ENCODE measurements at places on chromosomes 6 and 20.
A peak's percentile ranks its signal among the peaks of the same experiment; 100 is the strongest.

DNA sequence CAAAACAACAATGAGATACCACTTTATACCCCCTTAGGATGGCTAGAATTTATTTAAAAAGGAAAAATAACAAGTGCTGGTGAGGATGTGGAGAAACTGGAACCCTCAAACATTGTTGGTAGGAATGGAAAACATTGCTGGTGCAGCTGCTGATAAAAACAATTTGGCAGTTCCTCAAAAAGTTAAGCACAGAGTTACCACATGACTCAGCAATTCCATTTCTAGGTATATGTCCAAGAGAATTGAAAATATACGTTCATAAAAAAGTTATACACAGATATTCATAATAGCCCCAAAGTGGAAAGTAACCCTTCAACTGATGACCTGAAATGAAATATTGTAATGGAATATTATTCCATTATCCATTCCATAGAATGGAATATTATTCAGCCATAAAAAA lies 55.0 kb downstream of the CD83 start:
- no peak for DNase-seq

DNA sequence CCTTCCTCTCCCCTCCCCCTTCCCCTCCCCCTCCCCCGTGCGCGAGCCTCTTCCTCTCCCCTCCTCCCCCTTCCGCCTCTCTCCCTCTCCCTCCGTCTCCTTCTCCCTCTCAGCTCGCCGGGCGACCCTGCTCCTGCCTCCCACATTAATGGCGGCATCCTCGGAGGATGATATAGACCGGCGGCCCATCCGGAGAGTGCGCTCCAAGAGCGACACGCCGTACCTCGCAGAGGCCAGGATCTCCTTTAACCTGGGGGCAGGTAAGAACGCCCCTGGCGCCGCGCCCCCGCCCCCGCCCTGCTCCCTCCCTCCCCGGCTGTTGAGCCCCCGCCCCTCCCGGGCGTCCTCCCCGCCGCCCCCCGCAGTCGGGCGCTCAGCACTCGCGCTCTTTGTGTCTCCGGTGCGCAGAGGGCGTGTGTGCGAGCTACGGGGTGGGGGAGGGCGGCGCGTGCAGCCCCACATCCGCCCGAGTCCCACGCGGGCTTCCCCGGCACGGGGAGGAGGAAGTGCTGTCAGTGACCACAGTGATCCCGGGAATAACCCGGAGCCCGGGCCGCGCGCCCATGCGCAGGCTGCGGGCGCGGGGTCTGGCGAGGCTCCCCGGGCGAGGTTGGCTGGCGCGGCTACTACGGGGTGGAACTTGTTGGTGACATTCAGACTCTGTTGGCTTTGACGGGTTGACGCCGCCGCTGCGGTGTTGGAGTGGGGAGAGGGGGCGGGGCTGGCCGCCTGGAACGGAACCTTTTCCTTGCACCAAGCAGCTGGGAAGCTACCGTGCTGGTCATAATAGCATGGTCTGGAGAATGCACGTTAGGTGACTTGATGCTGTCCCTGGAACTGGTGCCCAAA lies 33.2 kb downstream of the PHACTR1 start:
- DNase-seq: no peak

DNA sequence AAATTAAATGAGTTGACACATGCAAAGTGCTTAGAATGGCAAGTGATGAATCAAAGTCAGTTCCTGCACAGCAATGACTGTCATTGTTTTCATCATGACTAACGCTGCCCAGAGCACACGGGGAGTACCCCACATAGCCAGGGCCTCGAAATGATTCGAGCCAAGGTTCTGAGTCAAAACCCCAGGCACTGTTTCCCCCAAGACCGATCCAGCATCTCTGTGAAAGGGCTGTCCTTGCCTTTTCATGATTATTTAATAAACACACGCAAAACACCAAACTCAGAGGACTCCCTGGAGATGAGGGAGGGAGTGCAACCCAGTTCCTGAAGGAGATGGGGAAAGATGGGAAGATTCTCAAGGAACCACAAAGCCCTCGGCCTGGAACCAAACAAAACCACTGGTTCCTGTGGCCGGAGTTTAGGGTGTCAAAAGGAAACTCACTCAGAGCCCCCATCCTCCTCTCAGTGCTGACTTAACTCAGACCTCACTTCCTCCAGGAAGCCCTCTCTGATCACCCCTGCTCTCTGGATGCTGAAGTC lies 3.8 kb downstream of the PREX1 start:
- peak; percentile 72 for DNase-seq

DNA sequence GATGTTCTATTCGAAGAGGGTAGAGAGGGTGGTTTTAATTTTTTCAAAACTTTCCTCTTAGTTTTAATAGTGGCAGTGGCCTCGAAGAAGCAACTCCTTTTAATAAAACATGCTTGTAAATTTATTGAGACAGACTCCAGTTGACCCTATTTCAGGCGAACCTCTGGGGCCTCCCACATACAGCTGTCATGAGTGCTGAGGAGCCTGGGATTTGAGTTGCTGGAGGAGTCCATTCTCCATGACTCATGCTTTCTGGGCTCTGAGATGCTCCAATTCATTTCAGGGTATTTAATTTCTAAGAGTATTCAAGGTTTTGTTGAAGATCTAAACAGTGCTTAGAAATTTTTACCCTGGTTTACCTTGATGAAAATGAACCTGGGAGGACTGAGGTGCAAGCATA lies 580.4 kb downstream of the CBLN4 start:
- no peak for DNase-seq

GRCh38 chr6:170555305-170555704 lies 1.1 kb downstream of the TBP start:
- no peak for DNase-seq

- no peak for DNase-seq
These were observed 183.1 kb downstream of the GMPR start for GRCh38 chr6:16421462-16421960.

GRCh38 chr6:134065706-134066105 lies 13.3 kb upstream of the SLC2A12 start:
- DNase-seq: peak; percentile 27

GRCh38 chr20:60713396-60713795 lies 538.7 kb upstream of the CDH4 start:
- no peak for DNase-seq

DNA sequence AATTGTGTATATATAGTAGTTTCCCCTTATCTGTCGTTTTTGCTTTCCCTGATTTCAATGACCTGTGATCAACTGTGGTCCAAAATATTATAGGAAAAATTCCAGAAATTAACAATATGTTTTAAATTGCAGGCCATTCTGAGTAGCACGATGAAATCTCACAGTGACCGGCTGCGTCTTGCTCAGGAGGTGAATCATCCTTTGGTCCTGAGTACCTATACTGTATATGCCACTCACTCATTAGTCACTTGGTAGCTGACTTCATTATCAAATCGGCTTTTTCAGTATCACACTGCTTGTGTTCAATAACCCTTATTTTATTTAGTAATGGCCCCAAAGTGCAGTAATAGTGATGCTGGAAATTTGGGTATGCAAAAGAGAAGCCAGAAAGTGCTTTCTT lies 728.3 kb upstream of the EYS start:
- no peak for DNase-seq
